ENCODE measurements at places on chromosomes 11 and 22. TPM values are rescaled to one million over a fixed set of nuclear protein-coding genes. Genes with fewer than 3 reads are reported as not detected.

Gene PRSS23
- 7.2 TPM for total RNA-seq

Gene SREBF2
- 75.5 TPM for total RNA-seq

Gene GLYAT
- 1.4 TPM for total RNA-seq

Gene MYBPC3
- total RNA-seq = 2,397 TPM

Gene PRR33
- total RNA-seq = 5.0 TPM

Gene GALNT18
- 22.9 TPM for total RNA-seq

Gene MICAL2
- 42.0 TPM for total RNA-seq

Gene RBX1
- total RNA-seq = 74.1 TPM

Gene KRTAP5-7
- total RNA-seq = not detected

Gene PLEKHB1
- total RNA-seq = 8.4 TPM

Gene INS
- not detected for total RNA-seq

Gene MISFA
- total RNA-seq = 13.0 TPM
